ENCODE measurements at places on chromosomes 3 and 15. TPM values are rescaled to one million over a fixed set of nuclear protein-coding genes. Genes with fewer than 3 reads are reported as not detected.
A peak's percentile ranks its signal among the peaks of the same experiment; 100 is the strongest.

DNA sequence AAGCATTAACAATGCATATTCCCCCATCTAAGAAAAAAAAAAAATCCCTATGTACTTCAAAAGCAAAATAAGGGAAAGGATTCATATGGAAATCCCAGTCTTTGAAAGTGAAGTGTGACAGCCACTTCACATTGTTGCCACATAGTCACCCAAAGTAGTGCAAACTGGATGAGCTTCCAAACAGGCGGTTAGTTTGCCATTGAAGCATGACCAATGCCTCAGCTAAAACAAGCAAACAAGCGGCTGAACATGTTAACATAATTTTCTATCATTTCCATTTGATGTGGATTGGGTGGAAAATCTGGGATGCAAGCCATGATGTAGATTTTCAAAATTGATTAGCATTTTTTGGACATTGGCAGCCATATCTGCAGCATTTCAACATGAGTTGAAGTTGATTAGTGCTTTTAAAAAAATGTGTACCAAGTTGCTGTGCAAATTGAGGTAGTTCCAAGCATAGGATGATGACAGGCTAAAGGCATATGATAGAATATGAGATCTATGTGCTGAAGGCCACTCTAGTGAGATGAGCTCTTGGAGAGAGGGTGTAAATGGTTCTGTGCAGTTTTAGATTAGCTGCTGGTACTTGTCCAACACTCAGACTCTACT, 405.2 kb downstream of the NR2F2 start:
- H3K27me3 ChIP-seq, result no peaks in the 10 kb centered on the region
- no peaks in the 10 kb centered on the region for H3K36me3 ChIP-seq
- H3K4me1 ChIP-seq, result no peaks in the 10 kb centered on the region
- no peak for DNase-seq

- DNase-seq, result no peak
- H3K36me3 ChIP-seq, result no peaks in the 10 kb centered on the region
- no peak overlapping the region for H3K27ac ChIP-seq
- no peaks in the 10 kb centered on the region for H3K4me1 ChIP-seq
- peaks cover 6% of the 10 kb centered on the region for H3K27me3 ChIP-seq
- no peak overlapping the region for H3K4me3 ChIP-seq
Measured at GRCh38 chr3:196996454-196997265, 28.0 kb upstream of the PIGZ start.

DNA sequence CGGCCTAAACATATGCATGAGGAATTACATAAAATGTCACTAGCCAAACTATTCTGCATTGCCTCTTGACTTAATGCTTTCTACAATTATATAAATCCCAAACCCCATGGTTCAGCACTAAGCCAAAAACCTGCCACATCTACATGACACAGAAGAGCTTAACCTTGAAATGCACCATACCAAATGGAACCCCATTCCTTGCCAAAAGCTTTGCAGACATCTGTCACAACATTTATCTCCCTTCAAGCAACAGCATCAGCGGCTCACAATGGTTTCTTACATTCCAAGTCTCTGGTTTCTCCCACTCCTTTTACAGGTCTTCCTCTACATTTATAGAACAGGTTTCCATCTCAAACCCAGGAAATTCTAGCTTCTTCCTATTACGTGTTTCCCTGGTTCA, 58.4 kb upstream of the GYG1 start:
- H3K27ac ChIP-seq, result no peak overlapping the region
- no peak overlapping the region for H3K4me3 ChIP-seq
- H3K4me1 ChIP-seq, result no peaks in the 10 kb centered on the region
- no peaks in the 10 kb centered on the region for H3K36me3 ChIP-seq
- no peaks in the 10 kb centered on the region for H3K27me3 ChIP-seq

- DNase-seq, result peak; percentile 70
- H3K36me3 ChIP-seq, result no peaks in the 10 kb centered on the region
- peaks cover 8% of the 10 kb centered on the region for H3K4me1 ChIP-seq
- H3K4me3 ChIP-seq, result no peak overlapping the region
Measured at GRCh38 chr3:11379238-11379823, 107.1 kb downstream of the ATG7 start.

DNA sequence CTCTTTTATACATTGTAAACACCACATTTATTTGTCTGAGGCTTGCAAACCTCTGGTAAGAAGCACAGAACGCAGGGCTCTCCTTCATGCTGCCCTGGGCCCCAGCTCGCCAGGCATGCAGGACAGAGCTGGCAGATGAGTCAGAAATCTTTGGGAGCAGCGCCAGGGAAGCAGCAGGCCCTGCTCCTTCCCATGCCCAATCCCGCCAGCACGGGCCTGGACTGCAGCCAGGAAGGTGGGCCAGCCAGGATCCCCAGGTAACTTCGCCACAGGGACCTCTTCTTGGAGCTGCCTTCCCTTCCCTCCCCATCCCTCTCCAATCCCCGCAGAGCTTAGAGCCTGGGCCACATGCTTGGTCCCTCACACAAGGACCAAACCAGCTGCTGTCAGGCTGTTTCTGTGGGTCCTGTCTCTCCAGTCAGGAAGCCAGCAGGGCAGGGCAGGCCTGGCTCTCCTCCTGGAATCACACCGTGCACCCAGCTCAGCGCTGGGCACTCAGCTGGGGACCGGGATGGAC, 8.8 kb downstream of the STOML1 start:
- no peaks in the 10 kb centered on the region for H3K36me3 ChIP-seq
- DNase-seq, result peak; percentile 77
- no peak overlapping the region for H3K4me3 ChIP-seq
- H3K27ac ChIP-seq, result peak overlapping the region; percentile 92

DNA sequence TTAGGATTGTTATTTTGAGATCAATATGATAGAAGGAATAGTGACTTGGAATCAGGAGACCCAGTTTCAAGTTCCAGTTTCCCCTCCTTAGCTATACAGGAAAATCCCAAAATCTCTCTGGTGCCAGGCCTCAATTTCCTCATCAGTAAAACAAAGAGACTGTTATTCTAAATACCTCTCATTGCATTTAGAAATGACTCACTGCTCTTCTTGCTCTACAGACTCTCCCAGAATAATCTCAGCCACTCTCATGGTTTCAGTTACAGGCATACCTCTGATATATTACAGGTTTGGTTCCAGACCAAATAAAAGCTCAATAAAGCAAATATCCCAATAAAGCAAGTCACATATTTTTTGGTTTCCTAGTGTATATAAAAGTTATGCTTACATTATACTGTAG, 28.3 kb downstream of the IMPG2 start:
- no peaks in the 10 kb centered on the region for H3K27me3 ChIP-seq
- H3K36me3 ChIP-seq, result no peaks in the 10 kb centered on the region
- peak; percentile 68 for DNase-seq
- no peak overlapping the region for H3K4me3 ChIP-seq
- H3K4me1 ChIP-seq, result no peaks in the 10 kb centered on the region

DNA sequence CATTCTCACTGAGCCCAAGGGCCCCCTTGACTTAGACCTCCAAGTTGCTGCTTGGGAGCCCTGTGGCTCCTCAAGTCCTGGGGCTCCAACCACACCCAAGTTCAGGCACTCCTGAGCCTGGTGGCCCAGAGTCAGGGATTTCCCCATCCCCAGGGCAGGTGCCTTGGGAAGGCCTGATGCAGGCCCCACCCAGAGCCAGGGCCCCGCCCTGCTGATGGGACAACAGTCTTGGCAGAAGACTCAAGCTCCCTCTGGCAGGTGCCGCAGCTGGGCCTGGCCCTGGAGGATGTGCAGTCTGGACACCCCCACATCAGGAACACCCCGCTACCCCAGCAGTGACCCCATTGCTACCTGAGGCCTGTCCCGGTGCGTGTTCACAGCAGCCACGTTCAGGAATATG, 17.7 kb upstream of the SHISA5 start:
- H3K36me3 ChIP-seq, result peaks cover 17% of the 10 kb centered on the region
- no peak overlapping the region for H3K4me3 ChIP-seq
- H3K27ac ChIP-seq, result no peak overlapping the region
- 0 out of 2 replicates have a peak, but pooled peaks cover 2% of the 10 kb centered on the region for H3K4me1 ChIP-seq
- DNase-seq, result no peak

GRCh38 chr3:40763807-40764206, 239.0 kb downstream of the ZNF621 start:
- no peak overlapping the region for H3K4me3 ChIP-seq
- no peaks in the 10 kb centered on the region for H3K4me1 ChIP-seq
- H3K36me3 ChIP-seq, result no peaks in the 10 kb centered on the region
- DNase-seq, result no peak
- no peaks in the 10 kb centered on the region for H3K27me3 ChIP-seq
- H3K27ac ChIP-seq, result no peak overlapping the region

FAM174B gene
- 0.56 TPM for total RNA-seq

BUB1B gene
- total RNA-seq, result 24.7 TPM

RASSF1 gene
- 17.4 TPM for total RNA-seq

LMOD3 gene
- total RNA-seq, result not detected

VILL gene
- total RNA-seq, result 2.3 TPM
